ENCODE measurements at places on chromosomes 13 and 19.

- DNase-seq = no peak
These were observed 664 bp downstream of the MAST3 start for GRCh38 chr19:18097993-18098890.

DNA sequence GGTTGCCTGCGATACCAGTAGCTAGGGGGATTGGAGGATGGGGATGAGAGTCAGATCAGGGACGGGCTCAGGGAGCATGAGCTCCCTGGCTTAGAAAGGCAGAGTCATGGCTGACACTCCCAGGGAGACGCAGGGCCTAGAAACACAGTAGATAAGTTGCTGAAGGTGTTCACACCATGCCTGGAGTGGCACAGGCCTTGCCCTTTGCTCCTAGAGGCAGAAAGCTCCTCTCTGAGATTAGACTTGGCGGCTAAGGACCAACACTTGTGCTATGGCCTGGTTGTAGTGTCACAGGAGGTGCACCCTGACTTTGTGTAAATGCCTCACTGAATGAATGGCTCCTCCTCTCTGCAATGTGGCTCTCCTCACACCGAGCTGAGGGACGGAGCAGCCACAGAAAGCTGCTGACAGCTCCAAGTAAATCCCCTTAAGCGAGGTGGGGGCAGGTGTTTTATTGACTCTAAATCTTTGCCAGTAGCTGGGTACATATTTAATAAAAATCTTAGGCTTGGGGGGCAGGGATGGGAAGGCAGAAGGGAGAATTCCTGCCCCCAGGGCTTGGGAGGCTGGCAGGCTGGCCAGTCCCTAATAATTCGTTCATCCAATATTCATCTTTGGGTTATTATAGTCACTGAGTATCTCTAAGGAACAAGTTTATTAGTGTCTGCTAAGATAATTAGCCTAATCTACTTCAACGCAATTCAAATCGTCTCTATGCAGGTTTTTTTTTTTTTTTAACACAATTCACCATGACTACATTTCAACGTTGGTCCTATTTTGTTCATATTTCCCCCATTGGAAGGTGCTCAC is 54.9 kb downstream of the SIAH3 start:
- DNase-seq = no peak

DNA sequence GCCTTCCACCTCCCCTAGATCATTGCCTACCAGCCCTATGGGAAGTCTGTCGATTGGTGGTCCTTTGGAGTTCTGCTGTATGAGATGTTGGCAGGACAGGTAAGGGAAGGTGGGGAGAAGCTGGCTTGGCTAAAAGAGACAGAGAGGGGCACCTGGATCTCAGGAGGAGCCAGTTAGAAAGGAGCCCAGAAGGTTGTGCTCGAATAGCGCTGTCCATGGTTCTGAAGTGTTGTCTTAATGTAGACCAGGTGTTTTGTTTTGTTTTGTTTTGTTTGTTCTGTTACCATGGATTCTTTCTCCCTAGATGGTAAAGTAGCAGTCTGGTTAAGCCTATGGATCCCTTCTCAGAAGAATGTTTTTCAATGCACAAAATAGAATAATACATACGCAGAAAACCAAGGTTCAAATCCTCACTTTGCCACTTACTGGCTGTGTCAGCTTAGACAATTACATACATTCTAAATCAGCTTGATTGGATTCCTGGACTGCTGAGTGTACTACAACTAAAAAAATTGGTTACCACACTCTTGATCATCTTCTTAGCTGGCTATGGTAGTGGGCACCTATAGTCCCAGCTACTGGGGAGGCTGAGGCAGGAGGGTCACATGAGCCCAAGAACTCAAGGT is 5.9 kb upstream of the CACNG7 start:
- peak; percentile 37 for DNase-seq

- no peak for DNase-seq
These were observed 271.1 kb downstream of the KCNRG start for GRCh38 chr13:50286324-50286723.

- no peak for DNase-seq
These were observed 350.0 kb downstream of the DCT start for GRCh38 chr13:94129490-94129894.

GRCh38 chr13:77514336-77514726 is 21.2 kb upstream of the SCEL start:
- no peak for DNase-seq

GRCh38 chr19:44611812-44612295 is 1.5 kb upstream of the IGSF23 start:
- no peak for DNase-seq

GRCh38 chr13:102907016-102907756 is 61.4 kb downstream of the ERCC5 start:
- DNase-seq = no peak

GRCh38 chr19:32208060-32208459 is 137.3 kb upstream of the ZNF507 start:
- no peak for DNase-seq

DNA sequence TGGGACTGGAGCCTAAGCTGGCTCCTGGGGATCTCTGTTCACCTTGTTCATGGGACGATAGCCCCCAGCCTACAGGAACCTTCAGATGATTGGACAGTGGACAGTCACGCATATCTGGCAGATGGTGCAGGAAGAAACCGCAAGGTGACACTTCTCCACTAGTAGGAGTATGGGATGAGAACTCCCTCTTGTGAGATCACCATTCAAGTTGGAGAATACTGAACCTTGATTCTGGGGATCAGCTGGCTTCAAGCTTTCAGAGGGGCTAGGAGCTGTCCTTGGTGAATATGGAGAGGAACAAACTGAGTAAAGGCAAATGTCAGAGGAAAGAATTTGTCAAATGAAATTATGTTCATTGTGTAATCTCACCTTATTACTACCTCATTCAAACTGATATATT is 204.5 kb downstream of the PDS5B start:
- DNase-seq = no peak

DNA sequence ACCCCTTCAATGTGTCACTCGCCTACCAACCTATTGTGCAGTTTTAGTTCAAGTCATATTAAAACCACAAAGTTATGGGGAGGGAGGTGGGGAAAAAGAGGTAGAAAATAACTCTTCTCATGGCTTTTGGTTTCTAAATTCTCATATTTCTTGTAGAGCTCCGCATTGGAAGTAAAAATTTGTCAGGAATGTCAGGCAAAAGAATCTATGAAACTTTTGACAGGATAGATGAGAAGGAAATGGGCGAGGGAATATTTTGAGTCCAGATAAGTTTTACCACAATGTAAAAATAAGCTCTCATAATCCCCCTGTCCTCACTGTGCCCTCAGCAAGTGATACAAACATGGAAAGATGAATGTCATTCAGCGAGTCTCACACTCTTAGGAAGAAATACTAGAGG is 270.4 kb downstream of the DLEU7 start:
- DNase-seq = no peak

Data from activated gamma-delta T cell treated with Interleukin-2 at 50 U/mL for 16 hours (primary cell).